ENCODE measurements at places on chromosomes 1 and 21. TPM values are rescaled to one million over a fixed set of nuclear protein-coding genes. Genes with fewer than 3 reads are reported as not detected.

The AADACL3 gene
- polyA plus RNA-seq, result not detected

- H3K4me1 ChIP-seq, result no peaks in the 10 kb centered on the region
- no peak for DNase-seq
- H3K4me3 ChIP-seq, result no peak overlapping the region
- H3K27me3 ChIP-seq, result peaks cover 14% of the 10 kb centered on the region
- no peaks in the 10 kb centered on the region for H3K36me3 ChIP-seq
Observed at GRCh38 chr1:162166917-162167615, 97.6 kb downstream of the NOS1AP start.

The TSPAN1 gene
- 0.89 TPM for polyA plus RNA-seq

DNA sequence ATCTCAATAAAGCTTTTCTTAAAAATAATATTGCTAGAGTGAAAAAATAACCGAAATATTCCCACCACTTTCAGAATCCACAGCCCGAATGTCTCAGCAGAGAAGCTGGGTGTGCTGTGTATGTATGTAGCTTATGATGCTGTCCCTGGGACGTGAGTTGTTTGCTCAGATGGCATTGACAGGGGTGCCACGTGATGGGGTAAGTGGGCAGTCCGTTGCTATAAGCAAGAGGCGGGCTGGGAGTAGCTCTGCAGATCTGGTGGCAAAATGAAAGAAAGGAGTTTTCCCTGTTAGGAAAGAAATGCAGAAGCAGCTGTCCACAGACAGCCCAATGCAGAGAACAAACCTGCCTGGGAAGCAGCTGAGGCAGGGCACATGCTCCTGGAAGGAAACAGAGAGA lies 3.8 kb upstream of the FAM20B start:
- no peak overlapping the region for H3K27ac ChIP-seq
- H3K27me3 ChIP-seq, result no peaks in the 10 kb centered on the region
- peak overlapping the region; percentile 12 for H3K4me3 ChIP-seq
- no peaks in the 10 kb centered on the region for H3K36me3 ChIP-seq
- DNase-seq, result peak; percentile 51
- H3K4me1 ChIP-seq, result peaks cover 2% of the 10 kb centered on the region
